ENCODE measurements at places on chromosomes 11 and 22. TPM values are rescaled to one million over a fixed set of nuclear protein-coding genes. Genes with fewer than 3 reads are reported as not detected.

DNA sequence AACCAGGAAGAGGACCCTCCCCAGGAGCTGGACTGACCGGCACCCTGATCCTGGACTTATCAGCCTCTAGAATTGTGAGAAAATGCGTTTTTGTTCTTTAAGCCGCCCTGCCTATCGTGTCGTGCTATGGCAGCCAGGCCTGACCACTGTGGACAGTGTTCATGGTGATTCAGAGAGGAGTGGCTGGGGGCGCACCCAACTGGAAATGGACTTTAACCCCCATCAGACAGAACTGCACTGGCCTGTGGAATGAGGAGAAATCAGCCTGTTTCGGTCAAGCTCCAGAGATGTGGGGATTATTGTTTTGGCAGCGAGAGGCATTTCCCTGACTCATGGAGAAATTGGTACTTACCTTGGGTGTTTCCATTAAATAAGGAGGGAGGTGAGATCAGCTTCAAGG lies 1437.8 kb downstream of the BRD1 start:
- no peak for DNase-seq

- no peak for DNase-seq
Measured at GRCh38 chr22:36027579-36027934, 1.1 kb downstream of the RBFOX2 start.

- DNase-seq, result no peak
Measured at GRCh38 chr11:60761436-60762190, 4.9 kb downstream of the MS4A15 start.

- DNase-seq, result no peak
Measured at GRCh38 chr11:73152086-73152853, 10.2 kb upstream of the FCHSD2 start.

GRCh38 chr22:17787716-17788330 lies 13.6 kb upstream of the BID start:
- DNase-seq, result no peak

- no peak for DNase-seq
Measured at GRCh38 chr11:68312780-68313573, 586 bp downstream of the LRP5 start.

GRCh38 chr22:27133019-27133431 lies 475.6 kb downstream of the MIAT start:
- DNase-seq, result no peak

ROBO4 gene
- total RNA-seq, result 0.56 TPM

- no peak for DNase-seq
Measured at GRCh38 chr22:33337524-33337923, 279.3 kb upstream of the SYN3 start.

- no peak for DNase-seq
Measured at GRCh38 chr11:45052361-45052760, 94.1 kb upstream of the PRDM11 start.

PGR gene
- total RNA-seq, result under 0.01 TPM

DNA sequence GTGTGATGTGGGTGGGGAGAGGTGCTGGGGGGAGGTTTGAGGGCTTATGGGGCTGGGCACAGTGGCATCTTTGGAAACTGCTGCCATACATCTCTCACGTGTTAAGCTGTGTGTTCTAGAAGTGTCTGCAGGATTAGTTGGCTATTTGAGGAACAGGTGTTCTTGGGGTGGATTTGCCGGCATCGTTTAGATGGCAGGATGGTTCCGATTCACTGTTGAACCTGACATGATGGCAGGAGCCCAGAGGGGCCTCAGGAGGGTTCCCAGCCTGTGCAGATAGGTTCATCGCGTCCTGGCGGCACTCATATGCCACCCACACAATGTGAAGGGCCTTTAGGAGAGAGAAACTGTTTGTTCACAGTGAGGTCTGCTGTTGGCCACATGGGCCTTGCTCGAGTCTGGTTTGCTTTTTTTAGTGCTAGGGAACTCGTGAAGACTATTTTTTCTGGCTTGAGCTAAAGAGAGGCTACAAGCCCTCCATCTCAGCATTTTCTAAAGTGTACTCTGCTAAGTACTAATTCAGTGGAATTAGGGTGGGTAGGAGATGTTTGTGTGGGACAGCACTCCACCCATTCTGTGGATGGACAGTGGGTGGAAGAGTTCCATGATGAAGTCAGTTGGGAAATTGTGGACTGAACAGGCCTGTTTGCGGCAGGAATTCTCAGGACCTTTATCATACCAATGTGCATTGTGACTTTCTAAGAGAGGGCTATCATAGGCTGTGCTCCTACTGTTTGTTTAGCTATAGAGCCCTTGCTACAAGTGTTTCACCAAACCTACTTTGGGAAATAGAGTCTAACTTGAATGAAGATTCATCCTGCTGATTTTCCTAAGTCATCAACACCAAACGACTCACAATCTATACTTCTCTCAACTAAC lies 55.4 kb upstream of the PLET1 start:
- DNase-seq, result no peak

DNA sequence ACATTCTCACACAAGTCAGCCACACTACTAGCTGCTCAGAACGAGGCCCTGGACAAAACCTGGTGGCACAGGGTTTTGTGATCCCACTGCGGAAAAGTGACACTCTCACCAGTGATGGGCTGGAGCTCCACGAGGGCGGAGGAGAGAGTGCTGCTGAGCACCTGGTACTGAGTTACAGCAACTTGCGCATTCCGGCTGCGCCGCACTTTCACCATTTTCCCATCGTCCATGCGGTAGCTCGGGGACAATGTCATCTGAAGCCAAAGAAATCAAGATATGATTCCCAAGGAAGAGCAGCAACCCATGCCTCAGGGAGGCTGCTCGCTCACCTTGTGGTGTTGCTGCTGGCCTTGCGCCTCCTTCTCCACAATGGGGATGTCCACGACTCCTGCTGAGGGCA lies 6.1 kb downstream of the RPUSD4 start:
- no peak for DNase-seq

SLC6A5 gene
- not detected for total RNA-seq

- no peak for DNase-seq
Measured at GRCh38 chr22:23754220-23754919, at the start of gene VPREB3. VPREB3 (minus strand) TSS chr22:23754425; CDS start chr22:23754363, 62 bp downstream.

GRCh38 chr22:39946126-39946502 lies 14.1 kb upstream of the TMA7B start:
- DNase-seq, result no peak

EFEMP2 gene
- total RNA-seq, result 69.2 TPM

DNA sequence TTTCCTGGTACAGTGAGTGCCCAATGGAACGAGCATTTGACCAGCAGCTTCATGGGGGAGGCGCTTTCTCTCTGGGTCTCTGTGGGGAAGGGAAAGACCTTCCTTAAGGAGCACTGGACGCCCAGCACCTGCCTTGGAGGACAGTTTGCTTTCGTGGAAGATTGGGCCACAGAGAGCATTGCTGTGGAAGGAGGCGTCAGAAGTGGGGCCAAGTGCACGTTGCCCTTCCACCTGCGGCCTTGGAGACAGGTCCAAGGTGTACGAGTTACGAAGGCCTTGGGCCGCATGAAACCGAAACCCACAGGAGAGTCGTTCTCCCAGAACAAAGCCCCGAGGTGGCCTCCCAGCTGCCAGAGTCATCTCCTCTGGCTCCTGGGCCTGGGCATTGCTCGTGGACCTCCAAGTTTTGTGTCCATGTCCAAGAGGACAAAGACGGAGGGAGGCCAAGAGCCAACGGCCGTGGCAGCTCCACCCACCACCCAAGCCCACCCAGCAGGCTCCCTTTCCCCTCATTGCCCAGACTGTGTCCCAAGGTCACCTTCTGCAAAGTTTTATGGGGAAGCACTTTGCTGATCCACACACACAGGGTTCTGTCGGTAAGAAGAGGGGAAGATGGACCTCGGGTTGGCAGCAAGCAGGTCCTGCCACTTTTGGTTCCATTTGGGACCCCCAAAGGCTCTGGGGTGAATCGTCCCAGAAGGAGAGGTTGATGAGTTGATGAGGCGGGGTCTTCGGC lies 5.8 kb upstream of the NLRP6 start:
- DNase-seq, result no peak

OR52N4 gene
- total RNA-seq, result not detected

- DNase-seq, result no peak
Measured at GRCh38 chr22:37484480-37485394, 1.4 kb downstream of the MFNG start.

- DNase-seq, result no peak
Measured at GRCh38 chr11:83475760-83476159, 189.6 kb upstream of the CCDC90B start.

DNA sequence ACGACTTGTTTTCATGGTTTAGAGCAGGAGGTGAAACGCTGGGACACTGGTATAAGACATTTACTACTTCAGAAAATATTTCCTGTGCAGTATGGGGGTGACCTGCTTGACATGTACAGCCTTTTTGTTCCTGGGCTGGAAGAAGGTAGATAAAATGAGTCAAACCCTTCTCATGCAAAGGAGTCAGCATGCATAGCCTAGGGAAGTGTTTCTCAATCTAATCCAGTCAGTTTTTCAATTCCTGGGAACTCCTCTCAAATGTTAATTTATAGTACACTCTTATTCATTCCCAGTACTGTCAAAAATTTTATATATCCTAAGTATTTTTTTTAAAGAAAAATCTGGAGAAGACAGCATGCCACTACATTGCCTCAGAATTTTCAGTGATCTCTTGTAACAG lies 154.7 kb upstream of the GUCY1A2 start:
- no peak for DNase-seq

GRCh38 chr22:18008136-18008535 lies 16.2 kb downstream of the MICAL3 start:
- no peak for DNase-seq

MYOD1 gene
- total RNA-seq, result not detected

DNA sequence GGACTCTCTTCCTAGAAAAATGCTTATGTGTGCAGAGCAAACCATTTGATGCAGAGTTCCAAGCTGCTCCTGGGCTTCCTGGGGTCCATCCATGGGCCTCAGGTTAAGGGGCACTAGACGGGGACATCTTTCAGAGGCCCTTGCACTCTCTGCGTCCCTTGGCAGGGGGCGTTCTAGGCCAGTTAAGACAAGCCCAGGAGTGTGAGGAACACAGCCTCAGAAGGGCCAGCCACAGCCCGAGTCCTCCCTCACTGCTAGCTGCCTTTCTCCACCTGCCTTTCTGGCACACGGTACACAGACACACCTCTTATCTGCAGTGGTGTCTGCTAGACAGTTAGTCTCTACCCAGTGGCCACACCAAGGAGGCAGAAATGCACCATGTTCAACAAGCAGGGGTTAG lies 18.0 kb upstream of the BID start:
- DNase-seq, result no peak

- DNase-seq, result peak; percentile 71
Measured at GRCh38 chr11:12922418-12922817, 86.7 kb upstream of the RASSF10 start.

DNA sequence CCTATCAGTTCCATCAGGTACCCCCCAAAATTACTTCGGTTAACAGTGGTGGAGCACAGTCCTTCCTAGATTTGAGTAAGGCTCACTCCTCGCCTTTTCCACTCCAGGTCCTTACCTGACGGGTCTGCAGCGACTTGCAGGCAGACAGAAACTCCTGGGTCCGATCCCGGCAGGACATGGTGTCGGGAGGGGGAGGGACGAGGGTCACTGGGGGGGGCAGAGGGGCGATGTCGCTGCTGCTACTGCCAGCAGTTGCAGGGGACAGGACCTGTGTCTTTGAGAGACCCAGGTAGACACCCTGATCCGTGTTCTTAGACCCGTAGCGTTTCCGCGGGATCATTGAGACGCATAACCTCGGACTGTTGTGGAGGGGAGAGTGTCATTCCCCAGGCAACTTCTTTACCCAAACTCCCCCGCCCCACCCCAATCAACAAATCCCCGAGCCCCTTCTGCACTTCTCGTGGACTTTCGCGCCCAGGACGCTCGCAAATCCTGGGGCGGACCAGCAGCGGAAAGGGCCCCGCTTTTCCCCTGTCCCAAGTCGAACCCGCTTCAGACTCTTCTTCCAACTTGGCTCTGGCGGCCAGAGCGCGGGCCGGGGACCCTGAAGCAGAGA lies 839 bp downstream of the STX5 start:
- DNase-seq, result no peak

DNA sequence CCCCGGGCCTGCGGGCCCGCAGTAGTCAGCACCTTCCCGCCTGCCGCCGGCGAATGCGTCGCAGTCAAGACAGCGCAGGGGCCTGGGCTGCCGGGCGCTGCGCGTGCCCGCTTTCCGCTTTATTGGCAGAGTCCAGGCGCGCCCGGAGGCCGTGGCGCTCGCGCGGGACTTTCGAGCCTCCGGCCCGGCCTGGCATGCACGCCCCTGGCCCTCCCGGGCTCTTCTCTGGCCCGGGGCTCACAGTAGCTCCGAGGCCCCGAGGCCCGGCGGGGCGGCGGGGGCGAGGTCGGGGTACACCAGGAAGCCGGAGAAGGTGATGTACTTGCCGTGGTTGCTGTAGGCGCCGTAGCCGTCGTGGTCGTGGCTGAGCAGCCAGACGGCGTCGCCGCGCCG lies 3.1 kb downstream of the FAM180B start:
- DNase-seq, result no peak
